ENCODE measurements at places on chromosomes 3 and 15.

DNA sequence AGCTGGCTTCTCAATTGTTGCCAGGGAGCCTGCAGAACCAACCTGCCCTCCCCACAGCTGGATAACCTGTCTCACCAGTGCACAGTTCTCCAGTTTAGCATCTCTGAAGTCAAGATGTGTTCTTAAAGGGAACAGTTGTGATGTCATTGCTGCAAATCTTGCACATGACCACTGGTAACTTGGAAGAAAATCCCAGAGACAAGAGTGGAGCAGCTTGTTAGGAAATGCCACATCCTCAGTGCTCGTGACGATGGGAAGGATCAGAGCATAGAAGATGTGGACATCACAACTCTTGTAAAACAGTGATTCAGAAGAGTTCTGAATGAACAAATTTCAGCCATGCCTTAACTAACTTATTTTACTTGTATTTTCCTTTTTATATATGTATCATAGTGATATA, 36.1 kb upstream of the LIMD1 start:
- DNase-seq = no peak

DNA sequence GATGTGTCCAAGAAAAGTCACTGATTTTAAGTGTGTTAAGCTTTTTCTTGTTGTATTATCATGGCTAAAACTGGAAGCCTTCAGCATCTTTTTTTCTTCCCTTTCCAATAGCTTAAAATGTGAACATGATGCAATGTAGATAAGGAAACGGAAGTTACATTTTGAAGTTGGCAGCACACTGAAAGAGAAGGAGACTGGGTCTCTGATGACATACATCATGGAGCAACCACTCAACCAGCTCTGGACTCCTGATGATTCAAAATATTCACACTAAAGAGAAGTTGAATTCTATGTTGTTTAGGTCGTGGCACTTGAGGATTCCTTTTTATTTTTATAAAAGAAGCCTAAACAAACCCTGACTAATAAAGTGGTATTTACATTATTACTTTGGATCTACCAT, 488.3 kb upstream of the ALCAM start:
- DNase-seq = no peak

GRCh38 chr3:88112289-88112688, 37.5 kb upstream of the C3orf38 start:
- no peak for DNase-seq

DNA sequence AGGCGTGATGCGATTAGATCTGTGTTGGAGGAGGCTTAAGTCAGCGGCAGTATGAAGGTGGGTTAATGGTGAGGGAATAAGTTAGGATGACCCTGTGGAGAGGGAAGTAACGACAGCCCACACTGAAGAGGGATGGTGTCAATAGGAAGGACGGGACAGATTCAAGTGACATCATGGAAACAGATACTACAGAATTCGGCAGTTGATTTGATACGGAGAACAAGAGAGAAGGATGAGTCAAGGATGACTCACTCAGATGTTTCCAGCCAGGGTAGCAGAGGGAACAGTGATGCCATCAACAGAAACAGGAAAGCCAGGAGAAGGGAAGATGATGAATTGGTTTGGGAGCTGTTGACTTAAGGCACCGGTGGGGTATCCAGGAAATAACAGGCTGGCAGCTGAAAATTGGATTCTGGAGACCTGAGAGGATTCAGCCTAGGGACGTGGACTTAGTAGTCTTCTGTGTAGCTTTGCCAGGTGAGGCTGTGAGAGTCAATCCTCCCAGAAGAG, 38.0 kb downstream of the SHC4 start:
- no peak for DNase-seq

- DNase-seq = no peak
Measured at GRCh38 chr3:128461731-128462130, 5.0 kb downstream of the DNAJB8 start.

GRCh38 chr3:149450281-149450680, 24.2 kb upstream of the TM4SF4 start:
- DNase-seq = no peak

DNA sequence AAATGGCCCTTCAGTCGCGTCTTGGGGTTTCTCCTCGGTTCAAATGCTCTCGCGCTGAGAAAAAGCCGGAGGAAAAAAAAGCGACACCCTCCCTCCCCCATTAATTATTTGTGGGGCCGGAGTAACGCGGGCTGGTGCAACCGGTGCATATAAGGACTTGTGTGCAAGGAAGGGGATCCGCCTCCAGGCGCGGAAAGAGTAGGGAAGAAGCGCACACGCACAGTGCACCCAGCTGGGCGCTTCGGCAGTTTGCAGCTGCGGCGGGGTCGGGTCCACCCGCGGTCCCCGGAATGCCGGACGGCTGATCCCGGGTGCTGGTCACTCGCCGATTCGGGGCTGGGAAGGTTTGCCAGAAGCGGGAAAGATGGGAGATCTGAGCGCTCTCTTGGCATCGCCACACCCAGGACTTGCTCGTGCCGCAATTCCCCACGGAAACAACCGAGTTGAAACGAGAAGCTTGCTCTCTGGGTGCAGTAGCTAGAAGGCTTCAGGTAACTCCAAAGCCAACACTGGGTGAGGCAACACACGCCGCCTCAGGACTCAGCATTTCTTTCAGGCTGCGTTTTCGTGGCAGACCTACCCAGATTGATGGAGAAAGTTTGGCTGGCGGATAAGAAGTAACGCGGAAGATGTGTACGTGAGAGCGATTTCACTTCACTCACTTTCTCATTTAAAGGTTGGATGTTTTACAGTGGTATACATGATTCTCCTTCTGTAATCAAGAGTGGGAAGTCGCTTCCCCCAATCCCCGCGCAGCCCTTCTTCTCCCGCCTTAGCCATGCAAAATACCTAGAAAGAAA, 720 bp upstream of the TNIK start:
- DNase-seq = peak; percentile 84

DNA sequence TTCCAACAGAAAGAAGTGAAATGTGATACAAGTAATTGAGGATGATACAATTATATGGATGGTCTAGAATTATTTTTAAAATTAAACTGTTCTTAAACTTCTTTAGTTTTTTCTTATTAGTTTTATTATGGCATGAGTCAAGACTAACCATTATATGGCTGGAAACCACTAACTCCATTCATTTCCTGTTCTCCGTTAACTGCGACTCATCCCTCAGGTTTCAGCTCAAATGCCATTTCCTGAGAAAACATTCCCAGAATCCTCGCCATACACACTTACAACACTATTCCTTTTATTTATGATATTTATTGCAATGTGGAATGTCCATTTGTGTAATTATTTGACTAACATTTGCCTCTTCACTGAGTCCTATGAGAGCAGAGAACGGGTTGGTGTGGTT, 394.1 kb downstream of the SOX2 start:
- no peak for DNase-seq

- no peak for DNase-seq
Measured at GRCh38 chr15:33197636-33198035, 3.1 kb upstream of the FMN1 start.

DNA sequence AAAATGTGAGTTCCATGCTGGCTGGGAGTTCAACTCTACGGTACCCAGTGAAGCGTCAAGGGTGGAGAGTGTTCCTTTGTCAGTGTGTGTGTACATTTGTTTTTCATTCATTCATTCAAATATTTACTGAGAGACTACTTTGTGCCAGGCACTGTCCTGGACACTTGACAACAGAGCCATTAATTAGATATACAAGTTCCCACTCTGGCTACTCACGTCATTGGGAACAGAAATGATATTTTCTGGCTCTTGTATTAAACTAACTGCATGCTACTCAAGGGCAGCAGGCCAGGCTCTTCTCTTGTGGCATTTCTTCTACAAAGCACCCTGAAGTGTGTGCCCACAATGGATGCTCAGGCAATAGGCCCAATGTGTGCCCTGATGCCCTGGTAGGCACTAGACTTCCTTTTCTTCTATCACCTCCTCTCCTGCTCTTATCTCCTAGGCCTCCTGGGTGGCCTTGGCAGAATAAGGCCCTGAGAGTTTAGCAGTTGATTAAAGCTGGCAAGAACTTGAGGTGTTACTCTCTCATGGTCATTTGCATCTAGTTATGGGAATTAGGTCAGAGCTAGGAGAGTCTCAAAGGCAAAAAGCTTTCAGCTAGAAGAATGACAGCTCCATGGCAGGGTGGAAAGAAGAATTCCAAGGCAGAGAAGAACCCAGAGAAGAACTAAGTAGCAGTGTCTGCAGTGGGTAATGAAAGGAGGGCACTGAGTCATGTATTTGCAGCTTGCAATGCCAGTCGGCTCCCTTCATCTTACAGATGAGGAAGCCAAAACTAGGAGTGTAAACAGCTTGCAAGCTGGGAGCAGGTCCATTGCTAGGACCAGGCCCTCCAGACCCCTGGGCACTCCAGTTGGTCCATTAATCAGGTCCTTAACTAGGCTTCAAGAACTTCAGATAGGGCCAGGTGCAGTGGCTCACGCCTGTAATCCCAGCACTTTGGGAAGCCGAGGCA, 14.0 kb upstream of the SMAD3 start:
- no peak for DNase-seq

- DNase-seq = peak; percentile 57
Measured at GRCh38 chr3:46717447-46718231, at the start of gene PRSS50. Gene PRSS50 (minus strand): TSS chr3:46717869. CDS start chr3:46717824, 45 bp downstream.

GRCh38 chr3:14834121-14834520, 15.4 kb downstream of the FGD5 start:
- no peak for DNase-seq

DNA sequence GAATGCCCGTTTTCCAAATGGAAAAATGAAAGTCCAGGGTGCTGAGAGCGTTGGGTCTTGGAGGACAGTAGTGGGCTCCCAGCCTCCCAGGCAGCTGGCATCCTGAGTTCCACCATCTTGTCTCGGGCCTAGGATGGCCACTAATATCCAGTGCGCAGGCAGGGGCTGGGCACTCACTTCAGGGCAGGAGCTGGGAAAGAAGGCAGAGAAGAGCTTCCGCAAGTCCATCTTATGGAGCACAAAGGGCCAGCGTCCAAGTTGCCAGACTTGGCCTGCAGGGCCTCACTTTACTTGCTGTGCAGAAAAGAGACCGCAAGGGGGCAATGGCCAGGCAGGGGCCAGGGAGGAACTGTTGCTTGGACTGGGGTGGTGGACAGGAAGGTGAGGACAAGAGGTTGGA, 46.1 kb downstream of the IQSEC1 start:
- peak; percentile 35 for DNase-seq

GRCh38 chr15:67068710-67069400, 3.5 kb downstream of the SMAD3 start:
- no peak for DNase-seq

DNA sequence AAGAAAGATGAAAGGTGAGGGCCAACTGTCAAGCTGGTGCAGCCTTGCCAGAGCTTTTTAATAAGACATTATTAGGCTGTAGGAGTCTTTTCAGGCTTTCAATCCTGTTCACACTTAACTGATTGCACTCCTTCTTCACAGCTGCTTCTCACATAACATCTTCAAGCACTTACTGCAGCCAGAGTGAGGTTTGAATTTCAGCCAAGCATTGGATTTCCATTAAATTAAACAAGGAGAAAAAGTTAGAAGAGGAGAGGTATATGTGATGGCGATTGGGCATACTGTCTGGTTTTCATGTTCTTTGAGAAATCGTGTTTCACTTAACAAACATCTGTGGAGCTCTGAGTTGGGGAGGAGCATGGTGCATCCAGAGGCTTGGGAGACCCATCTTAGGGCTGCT, 392.8 kb upstream of the LRRC3B start:
- no peak for DNase-seq

- DNase-seq = no peak
Measured at GRCh38 chr15:36943508-36944361, 156.6 kb downstream of the MEIS2 start.
